ENCODE measurements at places on chromosomes 1 and 21.

DNA sequence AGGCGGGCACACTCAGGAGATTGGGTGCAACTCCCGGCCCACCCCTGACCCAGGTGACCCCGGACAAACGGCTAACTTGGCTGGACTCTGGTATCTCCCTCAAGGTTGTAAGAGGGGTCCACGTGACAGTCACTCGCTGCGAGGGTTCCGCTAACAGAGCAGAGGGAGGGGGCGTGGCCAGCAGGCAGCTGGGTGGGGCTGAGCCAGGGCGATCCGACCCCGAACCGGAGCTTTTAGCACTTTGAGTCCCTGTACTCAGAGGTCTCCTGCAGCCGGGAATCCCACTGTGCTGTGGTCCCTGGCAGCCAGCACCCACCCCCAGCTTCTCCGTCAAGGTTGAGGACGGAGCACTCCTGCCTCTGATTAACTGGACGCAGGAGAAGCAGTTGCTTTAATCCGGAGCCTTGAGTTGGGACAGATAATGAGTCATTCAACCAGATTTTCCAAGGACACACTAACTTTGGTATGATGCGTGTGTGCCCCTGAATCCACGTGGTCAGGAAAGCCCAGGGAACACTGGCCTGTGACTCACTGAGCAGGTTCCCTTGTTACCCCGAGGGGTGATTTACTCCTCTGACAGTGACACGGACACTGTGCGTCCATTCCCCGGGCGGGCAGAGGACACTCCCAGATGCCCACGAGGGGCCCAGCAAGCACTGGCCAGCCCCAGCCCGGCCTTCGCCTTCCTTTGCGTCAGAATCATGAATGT, 16.8 kb downstream of the TRPM2 start:
- DNase-seq: no peak

DNA sequence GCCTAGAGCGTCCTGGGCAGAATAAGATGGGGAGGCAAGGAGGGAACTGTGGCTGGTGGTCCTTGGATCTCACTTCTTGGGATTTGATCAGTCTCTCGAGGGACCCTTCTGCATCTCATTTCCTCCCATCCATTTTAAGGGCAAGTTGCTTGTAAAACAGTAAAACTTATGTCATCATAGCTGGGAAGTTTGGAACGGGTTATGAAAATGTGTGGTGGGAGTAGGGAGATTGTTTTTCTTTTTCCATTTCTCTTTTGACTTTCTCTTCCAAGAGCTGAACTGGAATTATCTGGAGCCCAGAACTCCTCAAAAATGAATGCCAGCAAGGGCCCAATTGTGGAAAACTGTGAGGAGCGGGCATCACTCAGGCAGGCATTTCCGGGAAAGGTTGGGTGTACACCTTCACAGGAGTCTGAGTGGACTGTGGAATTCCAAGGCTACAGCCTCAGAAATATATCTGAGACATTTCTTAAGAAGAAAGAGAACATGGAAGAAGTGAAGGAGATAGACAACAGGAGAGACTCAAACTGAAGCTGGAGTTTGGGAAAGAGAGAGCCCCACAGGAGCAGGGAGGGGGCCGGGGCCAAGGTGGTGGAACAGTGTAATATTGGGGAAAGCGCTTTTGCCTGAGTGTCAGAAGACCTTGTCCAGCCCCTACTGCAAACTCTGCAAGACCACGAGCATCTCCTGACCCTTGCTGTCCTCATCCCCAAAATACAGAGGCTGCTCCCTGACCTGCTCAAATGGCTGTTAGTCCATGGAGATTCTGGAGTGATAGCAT, 185.1 kb downstream of the FOXD2 start:
- no peak for DNase-seq

DNA sequence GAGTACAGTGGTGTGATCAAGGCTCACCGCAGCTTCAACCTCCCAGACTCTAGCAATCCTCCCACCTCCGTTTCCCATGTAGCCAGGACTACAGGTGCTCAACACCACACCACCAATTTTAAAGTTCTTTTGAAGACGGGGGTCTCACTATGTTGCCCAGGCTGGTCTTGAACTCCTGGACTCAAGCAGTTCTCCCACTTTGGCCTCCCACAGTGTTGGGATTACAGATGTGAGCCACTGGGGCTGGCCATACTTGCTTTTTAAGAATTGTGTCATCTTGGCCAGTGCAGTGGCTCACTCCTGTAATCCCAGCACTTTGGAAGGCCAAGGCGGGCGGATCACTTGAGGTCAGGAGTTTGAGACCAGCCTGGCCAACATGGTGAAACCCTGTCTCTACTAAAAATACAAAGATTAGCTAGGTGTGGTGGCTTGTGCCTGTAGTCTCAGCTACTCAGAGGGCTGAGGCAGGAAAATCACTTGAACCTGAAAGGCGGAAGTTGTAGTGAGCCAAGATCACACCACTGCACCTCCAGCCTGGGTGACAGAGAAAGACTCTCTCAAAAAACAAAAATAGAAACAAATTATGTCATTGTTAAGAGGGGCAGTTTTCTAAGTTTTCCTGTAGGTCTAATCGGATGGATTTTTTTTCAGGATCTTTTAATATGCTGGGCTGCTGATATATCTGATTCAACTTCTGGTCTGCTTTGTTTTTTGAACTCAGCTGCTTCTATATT, 18.7 kb downstream of the AK4 start:
- no peak for DNase-seq

DNA sequence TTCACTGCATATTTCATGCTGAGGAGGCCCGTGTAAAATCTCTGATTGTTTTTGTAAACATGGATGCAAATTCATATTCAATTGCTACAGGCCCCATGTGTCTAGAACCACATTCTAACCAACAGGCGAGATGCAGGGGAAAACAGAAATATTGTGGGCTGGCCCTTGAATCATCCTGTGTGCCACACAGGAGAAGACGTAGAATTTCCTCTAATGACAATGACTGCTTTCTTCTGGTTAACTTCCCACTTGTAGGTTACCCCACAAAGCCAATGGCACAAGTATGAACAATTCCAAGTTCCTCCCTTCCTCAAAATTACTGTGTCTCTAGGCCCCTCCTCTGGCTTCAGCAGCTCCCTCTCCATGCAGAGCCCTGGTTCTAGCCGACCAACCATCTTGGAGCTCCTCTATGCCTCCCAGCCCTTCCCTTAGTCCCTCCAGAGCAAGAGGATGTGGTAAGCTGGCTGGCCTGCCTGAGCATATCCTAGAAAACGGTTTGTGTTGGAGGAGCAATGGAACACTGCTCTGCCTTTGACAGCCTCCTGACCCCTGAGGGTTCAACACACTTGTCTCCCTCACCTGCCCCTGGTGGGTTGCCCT, 205.2 kb downstream of the HS2ST1 start:
- DNase-seq: no peak

DNA sequence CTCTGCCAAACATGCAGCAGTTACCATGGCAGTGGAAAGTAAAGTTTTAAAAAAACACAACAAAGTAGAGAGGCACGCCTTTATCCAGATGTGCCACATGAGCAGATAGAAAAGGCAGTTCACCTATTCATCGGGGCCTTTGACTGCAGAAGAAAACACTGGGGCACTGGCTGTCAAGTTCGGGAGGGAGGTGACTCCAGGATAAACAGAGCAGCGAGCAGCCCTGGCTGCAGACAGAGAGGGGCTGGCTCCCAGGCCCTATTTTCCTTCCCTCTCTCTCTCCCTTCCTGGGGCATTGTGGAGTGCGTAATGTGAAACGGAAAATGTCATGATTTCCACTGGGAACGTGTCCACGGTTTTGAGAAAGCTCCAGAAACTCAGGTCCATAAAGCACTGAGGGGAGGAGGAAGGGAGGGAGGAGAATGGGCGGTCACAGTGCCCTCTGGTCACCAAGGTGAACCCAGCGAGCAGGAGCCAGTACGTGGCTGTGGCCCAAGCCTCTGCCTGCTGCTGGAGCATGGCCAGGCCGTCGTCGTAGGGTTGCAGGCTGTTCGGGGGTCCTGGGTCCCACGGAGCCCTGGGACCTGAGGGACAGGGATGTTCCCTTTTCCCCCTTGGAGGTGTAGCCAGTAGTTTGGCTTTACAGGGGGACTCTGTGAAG, 114.7 kb upstream of the IRF2BP2 start:
- peak; percentile 82 for DNase-seq

DNA sequence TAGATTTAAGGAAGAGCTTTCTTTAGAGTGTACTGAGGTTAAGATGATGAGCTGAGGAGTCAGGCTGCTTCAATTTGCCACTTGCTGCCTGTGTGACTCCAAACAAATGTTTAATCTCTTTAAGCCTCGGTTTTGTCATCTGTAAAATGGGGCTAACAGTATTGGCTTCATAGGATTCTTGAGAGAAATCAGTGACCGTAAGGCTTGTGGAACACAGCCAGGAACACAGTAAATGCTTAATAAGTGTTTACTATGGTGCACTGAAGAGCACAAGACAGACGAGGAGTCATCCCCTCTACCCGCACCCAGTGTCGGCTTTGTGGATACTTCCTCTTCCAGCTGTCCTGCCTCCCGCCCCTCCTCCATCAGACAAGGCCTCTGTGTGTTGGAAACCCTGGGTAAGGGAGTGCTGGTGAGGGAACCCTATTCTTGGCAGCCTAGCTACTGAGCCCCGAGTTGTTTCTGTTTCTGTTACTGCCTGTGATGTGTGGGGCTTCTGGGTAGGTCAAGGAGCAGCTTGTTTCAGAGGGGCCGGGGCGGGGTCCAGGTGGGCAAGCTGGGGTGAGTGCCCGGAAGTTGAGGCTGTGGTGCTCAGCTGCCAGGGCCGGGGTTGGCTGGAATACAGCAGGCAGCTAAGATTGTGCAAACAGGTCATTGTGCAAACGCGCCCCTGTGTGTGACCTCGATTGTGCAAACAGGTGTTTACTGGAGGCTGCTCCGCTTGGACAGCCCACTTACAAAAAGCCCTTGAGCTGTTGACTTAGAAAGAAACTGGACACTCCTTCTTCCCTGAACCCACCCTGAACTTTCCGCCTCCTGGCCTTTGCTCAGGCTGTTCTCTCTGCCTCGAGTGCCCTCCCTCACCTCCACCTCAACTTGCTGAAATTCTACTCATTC, 4.0 kb upstream of the CSF3R start:
- no peak for DNase-seq

- no peak for DNase-seq
Observed at GRCh38 chr1:42439940-42440339, 15.9 kb downstream of the ZMYND12 start.

GRCh38 chr1:77925518-77925917, 37.1 kb downstream of the NEXN start:
- DNase-seq: no peak

GRCh38 chr1:3743421-3743820, 8.8 kb upstream of the CCDC27 start:
- DNase-seq: no peak

DNA sequence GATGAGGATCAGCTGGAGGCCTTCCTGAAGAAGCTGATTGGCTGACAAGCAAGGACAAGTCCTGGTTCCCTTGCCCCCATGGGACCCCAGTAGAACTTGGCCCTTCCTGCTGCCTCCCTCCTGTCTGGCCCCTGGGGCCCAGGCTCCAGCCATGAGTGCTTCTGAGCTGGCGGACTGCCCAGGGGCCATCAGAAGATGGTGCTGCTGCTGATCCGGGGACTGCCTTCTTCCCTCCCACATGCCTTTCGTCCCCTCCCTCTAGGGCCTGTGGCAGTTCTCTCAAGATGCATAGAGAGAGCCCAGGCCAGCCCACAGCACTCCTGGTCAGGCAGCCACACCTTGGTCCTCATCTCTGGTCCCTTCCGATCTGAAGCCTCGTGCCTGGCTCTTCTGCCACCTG, 57.9 kb upstream of the PRKACB start:
- DNase-seq: no peak

GRCh38 chr1:92503043-92503925, 16.6 kb upstream of the GFI1 start:
- no peak for DNase-seq

DNA sequence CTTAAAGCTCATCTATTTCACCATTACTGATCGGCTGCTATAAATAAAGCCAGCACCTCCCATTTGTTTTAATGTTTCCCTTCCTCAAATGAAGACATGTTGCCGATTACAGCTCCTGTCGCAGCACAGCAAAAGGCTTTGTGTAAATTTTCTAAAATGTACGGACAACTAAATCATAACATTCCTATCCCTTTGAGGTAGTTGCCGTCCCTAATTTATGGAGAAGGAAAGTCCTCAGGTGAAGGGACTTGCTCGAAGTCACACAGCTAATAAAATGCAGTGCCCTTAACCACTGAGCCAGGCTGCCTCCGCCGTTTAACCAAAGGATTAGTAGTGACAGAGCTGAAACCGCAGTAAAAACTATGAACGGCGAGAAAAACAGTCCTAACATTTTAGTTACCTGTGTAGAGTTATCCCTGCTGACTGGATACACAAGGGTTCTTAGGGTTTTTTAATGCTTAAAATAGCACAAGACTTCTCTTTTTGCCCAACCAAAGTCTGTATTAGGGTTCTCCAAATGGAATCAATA, 871 bp downstream of the PINK1 start:
- no peak for DNase-seq

- DNase-seq: no peak
Observed at GRCh38 chr1:183597656-183598347, 7.5 kb upstream of the NCF2 start.

GRCh38 chr1:31482482-31483011, 69.5 kb downstream of the SERINC2 start:
- DNase-seq: no peak

DNA sequence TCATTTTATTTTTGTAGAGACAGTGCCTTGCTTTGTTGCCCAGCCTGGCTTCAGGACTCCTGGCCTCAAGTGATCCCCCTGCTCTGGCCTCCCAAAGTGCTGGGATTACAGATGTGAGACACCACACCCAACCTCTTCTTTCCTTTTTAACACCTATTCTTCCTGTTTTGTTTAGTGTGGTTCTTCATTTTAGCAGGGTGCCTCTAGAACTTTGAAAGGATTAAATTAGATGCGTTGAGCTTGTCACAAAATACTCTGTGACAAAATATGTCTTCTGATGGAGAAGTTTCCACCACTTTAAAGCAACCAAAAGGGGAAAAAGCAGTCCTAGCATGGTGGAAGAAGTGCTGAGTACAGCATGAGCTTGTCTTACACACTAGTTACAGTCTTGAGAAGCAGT, 42.0 kb downstream of the CDC14A start:
- no peak for DNase-seq

GRCh38 chr21:30839304-30839703, 9.7 kb upstream of the KRTAP7-1 start:
- DNase-seq: no peak

- DNase-seq: no peak
Observed at GRCh38 chr1:161100556-161100955, 2.4 kb downstream of the KLHDC9 start.

- no peak for DNase-seq
Observed at GRCh38 chr1:30242722-30243457, 480.5 kb downstream of the MATN1 start.

DNA sequence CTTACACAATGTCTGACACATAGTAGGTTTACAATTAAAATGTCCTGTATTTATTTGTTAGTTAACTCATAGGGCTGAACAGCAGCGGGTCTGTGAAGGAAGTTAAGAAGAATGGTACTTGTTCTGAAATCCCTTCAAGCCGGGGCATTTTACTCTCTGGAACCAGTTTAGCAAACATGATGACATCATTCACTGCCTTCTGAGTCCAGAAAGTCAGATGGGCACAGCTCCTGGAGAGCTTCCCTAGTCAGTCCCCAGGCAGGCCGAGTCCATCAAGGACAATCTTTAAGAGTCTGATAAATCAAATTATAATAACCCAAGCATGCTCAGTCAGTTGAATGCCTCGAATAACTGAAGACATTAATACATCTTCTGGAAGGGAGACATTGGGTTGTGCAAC, 125.4 kb upstream of the DAB1 start:
- DNase-seq: no peak

GRCh38 chr1:187076922-187077321, 248.2 kb downstream of the PLA2G4A start:
- no peak for DNase-seq

- no peak for DNase-seq
Observed at GRCh38 chr1:215003686-215004085, 78.9 kb upstream of the KCNK2 start.

All from anterior cingulate cortex (tissue), 58 donors.